ENCODE measurements at places on chromosomes 4 and X.

GRCh38 chr4:8726344-8726851 lies 133.8 kb downstream of the CPZ start:
- DNase-seq = no peak

DNA sequence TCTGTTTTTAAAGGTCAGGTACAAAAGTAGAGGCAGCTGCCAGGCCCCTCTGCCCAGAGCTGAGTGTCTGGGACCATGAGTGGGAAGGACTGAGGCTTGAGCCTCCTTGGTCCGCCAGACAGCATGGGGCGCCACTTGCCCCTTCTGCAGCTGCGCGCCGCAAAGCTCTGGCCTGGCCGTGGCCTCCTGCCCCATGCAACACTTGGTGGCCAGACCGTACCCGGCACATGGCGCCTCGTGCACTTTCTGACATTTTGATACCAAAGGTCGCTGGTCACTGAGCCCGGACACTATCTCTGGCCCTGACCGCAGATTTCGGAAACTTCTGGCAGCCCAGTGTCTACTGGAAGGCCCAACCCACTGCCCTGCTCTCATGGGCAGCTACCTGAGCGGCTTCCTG lies 18.6 kb downstream of the CLTRN start:
- DNase-seq = no peak

GRCh38 chr4:79395841-79396240 lies 12.2 kb downstream of the GK2 start:
- no peak for DNase-seq

DNA sequence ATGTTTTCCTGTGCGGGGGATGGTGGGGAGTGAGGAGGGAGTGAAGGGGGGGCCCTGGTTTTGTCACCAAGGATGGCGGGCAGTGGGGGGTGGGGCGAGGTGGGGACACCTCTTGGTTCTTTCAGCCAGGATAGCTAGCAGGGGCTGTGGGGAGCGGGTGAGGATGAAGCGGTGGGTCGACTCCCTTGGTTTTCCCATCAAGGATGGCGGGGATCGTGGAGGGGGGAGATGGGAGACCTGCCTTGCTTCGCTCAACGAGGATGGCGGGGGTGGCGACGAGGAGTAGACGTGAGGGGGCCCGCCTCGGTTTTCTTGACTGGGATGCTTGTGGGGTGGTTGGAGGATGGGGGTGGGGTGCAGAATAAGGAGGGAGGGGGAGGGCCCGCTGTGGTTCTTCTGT lies 643 bp downstream of the FHL1 start:
- DNase-seq = no peak

DNA sequence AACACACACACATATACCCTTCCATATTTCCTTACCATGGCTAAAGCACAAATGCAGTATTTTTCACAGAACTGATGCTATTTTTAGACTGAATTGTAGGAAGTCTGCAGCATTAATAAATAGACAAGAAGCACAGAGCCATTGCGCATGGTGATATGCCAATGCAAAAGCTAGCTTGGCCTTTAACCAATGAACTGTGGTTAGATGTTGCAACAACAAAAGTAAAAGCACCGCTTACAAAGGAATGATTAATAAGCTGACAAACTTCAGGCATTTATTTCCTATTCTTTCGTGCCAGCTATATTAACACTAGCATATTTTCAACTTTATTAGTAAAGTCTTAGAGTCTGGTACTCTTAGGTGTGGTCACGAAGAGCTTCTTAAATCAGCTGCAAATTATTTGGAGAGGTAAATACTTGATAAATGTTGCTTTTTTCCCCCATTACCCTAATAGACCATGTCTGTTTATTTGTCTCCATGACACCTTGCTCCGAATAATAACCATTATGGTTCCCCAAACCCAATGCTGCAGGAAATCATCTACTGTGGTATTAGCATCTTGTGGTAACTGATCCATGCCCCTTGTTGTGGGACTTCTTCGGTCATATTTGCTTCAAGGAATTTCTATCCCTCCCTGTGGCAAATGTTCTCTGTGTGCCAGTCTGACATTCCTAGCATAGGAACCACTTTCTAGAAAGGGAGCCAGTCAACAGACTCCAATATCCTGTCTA lies 306.1 kb upstream of the TAPT1 start:
- no peak for DNase-seq

- DNase-seq = no peak
Observed at GRCh38 chr4:139521754-139522401, 34.1 kb downstream of the SETD7 start.

DNA sequence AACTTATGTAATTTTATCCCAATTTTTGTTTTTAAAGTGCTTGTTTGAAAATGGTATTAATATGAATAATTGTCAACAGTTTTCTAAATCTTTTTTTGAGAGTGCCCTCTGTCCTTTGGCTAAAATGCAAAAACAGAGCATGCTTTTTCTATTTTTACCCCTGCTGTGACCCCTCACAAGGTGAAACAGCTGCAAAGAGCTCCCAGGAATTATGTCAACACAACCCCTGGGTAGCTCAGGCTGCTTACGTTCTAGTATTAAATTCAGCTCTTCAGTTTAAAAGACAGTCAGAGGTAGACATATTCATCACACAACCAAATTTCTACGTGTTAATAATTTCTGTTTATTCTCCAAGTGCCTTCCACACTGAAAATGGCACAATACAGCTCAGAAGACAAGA lies 367.5 kb downstream of the PRDM5 start:
- DNase-seq = no peak

Measured in T follicular helper cell (primary cell).